ENCODE measurements at places on chromosomes 7 and 10. TPM values are rescaled to one million over a fixed set of nuclear protein-coding genes. Genes with fewer than 3 reads are reported as not detected.

GRCh38 chr7:72023926-72024325 lies 388.2 kb downstream of the CALN1 start:
- H3K36me3 ChIP-seq = no peaks in the 10 kb centered on the region
- no peak overlapping the region for H3K4me3 ChIP-seq
- no peak overlapping the region for H3K27ac ChIP-seq
- H3K27me3 ChIP-seq = no peaks in the 10 kb centered on the region

GRCh38 chr7:132609906-132610520 lies 33.7 kb upstream of the PLXNA4 start:
- H3K27me3 ChIP-seq = peaks cover 7% of the 10 kb centered on the region
- H3K36me3 ChIP-seq = no peaks in the 10 kb centered on the region
- H3K4me1 ChIP-seq = peaks cover 6% of the 10 kb centered on the region

DNA sequence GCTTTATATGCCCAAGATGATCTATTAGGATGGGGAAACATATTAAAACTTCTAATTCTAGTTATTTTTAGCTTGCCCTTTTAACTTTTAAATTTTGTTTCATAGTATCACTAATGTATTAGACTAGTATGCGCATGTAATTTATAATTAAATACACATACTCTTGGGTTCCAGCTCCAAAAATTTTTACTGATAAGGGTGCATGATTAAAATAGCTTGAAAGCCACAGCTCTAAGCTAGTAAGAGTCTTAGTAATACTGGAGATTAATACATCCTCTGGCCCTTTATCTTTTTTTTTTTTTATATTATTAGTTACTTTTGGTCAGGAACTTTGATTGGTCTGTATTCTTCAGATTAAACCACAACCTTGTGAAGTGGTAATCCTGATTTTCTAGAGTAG lies 53.6 kb downstream of the ATXN7L1 start:
- H3K27ac ChIP-seq = no peak overlapping the region
- H3K4me3 ChIP-seq = no peak overlapping the region
- H3K36me3 ChIP-seq = peaks cover 4% of the 10 kb centered on the region
- peaks cover 19% of the 10 kb centered on the region for H3K4me1 ChIP-seq
- H3K27me3 ChIP-seq = no peaks in the 10 kb centered on the region
- DNase-seq = no peak

DNA sequence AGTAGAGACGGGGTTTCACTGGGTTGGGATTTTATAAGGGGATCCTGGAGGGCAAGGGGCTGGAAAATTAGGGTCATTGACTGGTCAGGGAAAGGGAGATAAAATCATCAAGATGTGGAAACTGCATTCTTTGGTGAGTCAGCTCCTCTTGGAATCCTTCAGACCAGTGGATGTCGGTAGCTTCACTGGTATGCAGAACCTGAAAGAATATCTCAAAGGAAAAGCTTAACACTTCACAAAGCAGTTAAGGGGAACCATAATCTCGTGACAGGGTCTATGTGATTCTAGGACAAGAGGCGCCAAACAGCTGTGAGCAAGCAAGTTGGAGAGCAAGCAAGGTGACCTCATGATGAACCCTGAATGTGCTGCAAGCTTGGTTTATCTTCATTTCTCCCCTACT lies 634.7 kb upstream of the AUTS2 start:
- H3K36me3 ChIP-seq = no peaks in the 10 kb centered on the region
- no peaks in the 10 kb centered on the region for H3K27me3 ChIP-seq
- no peaks in the 10 kb centered on the region for H3K4me1 ChIP-seq

GHRHR gene
- not detected for total RNA-seq

Measured in activated naive CD4-positive, alpha-beta T cell treated with anti-CD3 and anti-CD28 coated beads for 36 hours (primary cell).